KG1 (cell line): ENCODE measurements at places on chromosomes 1 and 21.

GRCh38 chr1:67653304-67653703 is 31.7 kb upstream of the GADD45A start:
- DNase-seq: no peak

DNA sequence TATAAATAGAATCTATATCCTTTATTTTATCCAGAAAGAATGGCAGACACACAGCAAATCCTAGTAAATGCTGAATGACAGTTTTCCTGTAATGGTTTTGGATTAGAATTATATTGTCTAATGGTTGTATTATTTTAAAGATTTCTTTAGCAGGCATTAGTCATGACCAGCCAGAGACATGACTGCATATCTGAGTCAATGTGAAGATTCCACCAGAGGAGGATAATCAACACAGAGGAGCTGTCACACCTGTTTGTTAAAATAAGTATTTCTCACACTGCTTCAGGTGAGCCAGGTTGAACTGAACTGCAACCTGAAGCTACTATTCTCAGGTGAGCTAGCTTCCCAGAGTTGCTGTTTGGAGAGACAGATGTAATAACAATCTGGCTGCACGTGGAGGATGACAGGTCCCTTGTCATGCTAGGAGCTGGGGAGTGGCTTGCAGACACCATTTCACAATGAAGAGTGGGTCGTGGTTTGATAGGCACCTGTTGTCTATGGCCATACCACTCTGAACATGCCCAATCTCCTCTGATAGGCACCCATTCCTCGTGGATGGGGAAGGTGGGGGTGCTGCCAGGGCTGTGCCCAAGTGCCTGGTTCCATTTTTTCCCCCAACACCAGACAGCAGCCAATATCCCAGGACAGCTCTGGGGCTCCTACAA is 94.3 kb downstream of the KCNJ6 start:
- no peak for DNase-seq

- DNase-seq: no peak
These were observed 77.4 kb downstream of the S1PR1 start for GRCh38 chr1:101314244-101314643.

GRCh38 chr1:40627987-40628902 is 37.2 kb downstream of the RIMS3 start:
- no peak for DNase-seq

DNA sequence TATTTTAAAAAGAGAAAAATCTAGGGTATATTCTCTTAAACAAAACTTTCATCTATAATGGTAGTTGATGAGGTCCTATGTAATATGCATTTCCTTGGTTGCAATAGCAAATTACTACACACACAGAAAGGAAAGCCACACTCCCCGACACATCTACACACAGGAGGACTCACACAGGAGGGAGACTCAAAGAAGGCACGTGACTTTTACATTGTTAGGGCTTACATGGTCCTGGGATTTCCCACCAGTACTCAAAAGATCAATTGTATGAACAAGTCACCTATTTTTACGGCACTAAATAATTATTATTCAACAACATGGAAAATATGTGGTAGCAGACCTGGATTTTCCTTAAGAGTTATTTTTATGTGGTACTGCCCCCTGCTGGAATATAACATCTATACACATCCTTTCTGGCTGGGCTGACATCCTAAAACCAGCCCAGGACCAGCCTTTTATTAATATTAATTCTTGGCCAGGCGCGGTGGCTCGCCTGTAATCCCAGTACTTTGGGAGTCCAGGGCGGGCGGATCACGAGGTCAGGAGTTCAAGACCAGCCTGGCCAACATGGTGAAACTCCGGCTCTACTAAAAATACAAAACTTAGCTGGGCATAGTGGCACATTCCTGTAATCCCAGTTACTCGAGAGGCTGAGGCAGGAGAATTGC is 33.9 kb upstream of the LGALS8 start:
- peak; percentile 28 for DNase-seq

DNA sequence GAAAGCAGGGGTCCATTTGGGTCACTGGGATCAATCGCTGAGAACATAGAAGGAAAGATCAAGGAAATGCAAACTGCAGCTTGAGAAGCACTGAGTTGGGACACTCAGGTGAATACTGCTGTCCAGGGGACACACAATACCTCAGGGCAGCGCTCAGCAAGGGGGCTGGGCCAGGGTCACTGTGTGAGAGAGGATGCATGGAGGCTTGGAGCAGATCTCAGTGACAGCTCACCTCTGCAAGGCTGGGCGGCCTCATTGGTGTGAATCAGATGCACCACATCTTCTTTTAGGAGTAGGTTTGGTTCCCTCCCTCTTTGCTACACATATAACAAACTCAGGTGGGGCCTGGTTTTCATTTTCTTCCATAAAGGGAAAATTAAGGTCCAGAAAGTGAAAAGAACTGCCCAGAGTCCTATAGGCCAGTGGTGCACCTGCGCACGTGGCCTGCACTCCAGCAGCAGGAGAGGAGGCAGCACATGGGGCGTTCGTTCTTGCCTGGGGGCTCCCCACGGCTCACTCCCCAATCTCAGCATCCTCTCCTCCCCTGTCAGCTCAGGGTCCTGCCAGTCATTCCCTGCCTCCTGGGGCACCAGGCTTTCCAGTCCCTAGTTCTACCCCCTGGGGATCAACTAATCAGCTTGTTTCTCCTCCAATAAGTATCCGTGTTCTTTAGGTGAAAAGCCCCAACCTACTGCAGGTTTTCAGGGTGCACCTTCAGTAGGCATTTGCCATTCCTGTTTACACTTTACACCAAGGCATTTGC is 1.5 kb downstream of the A3GALT2 start:
- DNase-seq: no peak
